ENCODE measurements at places on chromosomes 12 and 14.
A peak's percentile ranks its signal among the peaks of the same experiment; 100 is the strongest.

- peak; percentile 7 for DNase-seq
Observed at GRCh38 chr14:40240245-40240859, 808.1 kb upstream of the FBXO33 start.

GRCh38 chr12:70042675-70043074 is 200.6 kb upstream of the CNOT2 start:
- no peak for DNase-seq

DNA sequence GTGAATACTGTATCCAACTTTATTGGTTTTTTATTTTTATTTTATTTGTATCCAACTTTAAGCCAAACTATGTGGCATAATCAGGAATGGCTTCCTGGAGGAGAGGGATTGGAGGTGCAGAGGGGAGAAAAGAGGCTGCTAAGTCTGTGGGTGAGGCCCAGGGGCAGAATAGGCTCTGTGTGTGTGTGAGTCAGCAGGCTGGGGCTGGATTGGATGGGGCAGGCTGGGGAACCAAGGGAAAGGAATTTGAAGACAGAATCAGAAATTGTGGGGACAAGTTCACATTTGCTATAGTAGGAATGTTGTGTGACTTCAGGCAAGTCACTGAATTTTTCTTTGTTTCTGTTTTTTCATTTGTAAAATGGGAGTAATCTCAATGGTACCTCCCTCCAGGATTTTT is 12.8 kb upstream of the RILPL1 start:
- no peak for DNase-seq

DNA sequence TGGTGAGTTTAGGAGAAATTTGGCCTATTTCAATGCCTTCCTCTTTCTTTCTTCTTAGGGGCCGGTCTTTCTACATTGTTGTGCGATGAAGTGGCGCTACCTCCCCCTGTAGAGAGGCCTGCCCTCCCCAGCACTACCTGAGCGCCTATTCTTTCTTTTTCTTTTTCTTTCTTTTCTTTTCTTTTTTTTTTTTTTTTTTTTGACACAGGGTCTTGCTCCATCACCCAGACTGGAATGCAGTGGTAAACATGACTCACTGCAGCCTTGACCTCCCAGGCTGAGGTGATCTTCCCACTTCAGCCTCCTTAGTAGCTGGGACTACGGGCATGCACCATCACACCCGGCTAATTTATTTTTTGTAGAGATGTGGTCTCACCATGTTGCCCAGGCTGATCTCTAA is 136.1 kb upstream of the MAX start:
- DNase-seq, result no peak

- no peak for DNase-seq
Observed at GRCh38 chr12:76784600-76785051, 20.7 kb downstream of the ZDHHC17 start.

DNA sequence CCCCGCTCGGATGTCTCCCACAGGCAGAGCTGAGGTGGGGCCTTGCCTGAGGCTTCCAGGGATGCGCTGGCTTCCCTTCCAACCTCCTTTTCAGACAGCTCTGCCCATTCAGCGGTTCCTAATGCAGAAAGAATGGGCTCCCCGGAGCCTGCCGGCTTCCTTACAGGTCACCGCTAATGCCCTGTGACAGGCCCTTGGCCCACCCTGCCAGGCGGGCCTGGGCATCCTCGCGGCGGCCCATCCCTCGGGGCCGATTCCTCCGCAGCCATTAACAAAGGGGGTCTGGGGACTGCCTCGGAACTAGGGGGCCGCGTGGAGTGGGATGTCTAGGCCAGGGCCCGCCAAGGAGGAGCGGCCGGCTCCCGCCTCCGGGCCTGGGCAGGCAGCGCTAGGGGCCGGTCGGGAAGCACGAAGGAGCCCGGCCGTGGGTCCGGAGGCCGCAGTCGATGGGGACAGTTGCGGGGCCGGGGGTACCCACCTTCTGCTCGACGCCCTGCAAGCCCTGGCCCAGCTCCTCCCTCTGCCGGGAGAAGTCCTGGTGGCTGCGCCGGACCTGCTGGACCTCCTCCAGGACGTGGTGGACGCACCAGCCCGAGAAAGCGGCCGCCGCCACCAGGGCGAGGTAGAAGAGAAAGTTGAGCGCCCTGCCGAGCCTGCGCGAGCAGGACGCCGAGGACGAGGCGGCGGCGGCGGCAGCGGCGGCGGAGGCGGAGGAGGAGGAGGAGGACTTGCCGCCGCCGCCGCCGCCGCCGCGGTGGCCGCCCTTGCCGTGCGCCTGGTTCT is 738 bp downstream of the CKAP4 start:
- peak; percentile 49 for DNase-seq

All from A673 (cell line).